NCI-H526 (cell line): ENCODE measurements at places on chromosomes 5 and 9.
A peak's percentile ranks its signal among the peaks of the same experiment; 100 is the strongest.

DNA sequence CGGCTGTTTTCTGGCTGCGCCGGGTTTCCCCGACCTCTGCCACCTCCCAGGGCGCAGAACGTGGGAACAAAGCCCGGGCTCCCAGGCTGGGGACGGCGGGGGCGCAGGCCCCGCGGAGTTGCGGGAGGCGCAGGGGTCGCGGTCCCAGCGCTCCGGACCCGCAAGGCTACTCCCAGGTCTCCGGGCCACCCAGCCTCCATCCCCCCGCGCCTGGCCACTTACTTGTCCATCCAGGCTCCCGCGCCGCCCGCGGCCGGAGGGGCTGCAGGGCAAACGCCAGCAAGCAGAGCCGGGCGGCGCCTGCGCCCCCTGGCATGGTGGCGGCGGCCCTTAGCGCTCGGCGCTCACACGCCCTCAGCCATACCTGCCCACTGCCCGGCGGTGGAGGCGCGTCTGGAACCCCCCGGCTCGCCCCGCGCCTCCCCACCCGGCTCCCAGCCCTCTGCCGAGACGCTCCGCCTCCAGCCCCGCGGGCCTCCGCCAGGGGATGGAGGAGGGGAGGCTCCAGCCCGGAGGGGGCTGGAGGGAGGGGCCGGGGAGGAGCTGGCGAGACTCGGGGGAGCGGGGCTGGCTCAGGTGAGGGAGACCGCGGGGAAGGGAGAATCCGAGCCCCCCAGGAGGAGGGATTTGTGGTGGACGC lies at the start of gene ADAM19:
Gene ADAM19, minus strand, starts transcription at position 395 of the 640 bp plus-strand sequence. Its CDS starts 79 bp downstream, at position 316.
- DNase-seq: peak; percentile 80

GRCh38 chr5:156120777-156121176 lies 206.2 kb upstream of the SGCD start:
- no peak for DNase-seq

- no peak for DNase-seq
Observed at GRCh38 chr9:126813072-126813471, 8.2 kb downstream of the ZBTB43 start.

DNA sequence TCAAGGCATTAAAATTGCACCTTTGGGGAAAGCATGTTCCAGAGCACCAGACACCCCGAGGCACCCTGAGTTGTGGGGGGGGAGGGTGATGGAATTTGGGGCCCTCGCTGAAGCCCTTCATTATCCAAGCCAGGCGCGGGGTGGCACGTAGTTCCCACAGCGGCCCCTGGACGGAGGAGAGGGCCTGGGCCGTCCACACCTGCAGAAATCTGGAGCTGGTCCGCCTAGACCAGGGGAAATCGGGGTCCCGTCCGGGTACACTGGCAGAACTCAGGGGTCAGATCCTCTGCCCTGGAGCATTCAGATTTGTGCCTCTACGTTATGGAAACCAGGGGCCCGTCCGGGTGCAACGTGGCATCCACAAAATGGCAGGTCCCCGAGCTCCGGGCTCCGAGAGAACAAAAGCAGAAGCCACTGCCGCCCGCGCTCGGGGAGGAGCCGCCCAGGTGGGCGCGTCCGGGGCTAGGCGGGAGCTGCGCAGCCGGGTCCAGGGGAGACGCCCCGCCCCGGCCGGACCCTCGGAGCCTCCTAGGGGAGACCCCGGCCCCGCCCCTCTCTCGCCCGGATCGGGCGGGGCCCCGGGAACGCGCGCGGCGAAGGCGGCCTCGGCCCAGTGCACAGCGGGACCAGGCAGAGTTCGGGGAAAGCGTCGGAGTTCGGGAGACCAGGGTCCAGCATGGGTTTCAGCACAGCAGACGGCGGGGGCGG lies at the start of gene PLEKHG4B:
Gene PLEKHG4B, plus strand, starts transcription at position 613 of the 708 bp plus-strand sequence. Its CDS starts 64 bp downstream, at position 677.
- peak; percentile 97 for DNase-seq

- DNase-seq: no peak
Observed at GRCh38 chr5:136018814-136019783, 9.7 kb upstream of the TGFBI start.

GRCh38 chr9:116160676-116161571 lies 7.3 kb downstream of the PAPPA start:
- no peak for DNase-seq

GRCh38 chr5:35781181-35781790 lies 75.4 kb upstream of the IL7R start:
- DNase-seq: no peak

- no peak for DNase-seq
Observed at GRCh38 chr9:107717529-107718314, 228.2 kb upstream of the KLF4 start.

DNA sequence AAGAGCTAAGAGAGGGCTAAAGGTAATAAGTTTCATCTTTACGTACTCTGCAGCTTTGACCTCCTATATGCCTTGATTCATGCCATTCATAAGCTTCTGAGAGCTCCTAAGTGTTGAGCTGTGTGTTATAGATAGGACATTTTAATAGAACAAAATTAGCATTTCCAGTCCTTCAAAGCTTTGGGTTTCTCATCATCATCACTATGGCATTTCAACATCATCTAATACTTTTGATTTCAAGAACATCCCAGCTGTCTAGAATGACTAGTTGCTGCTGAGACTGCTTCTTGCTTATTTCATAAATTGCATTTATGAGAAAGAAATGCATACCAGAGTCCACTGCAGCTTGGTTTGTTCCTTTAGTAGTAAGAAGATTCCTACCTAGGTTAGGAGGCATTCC lies 201.7 kb downstream of the SGCD start:
- DNase-seq: no peak

- no peak for DNase-seq
Observed at GRCh38 chr5:81530919-81531318, 137.0 kb upstream of the ACOT12 start.

DNA sequence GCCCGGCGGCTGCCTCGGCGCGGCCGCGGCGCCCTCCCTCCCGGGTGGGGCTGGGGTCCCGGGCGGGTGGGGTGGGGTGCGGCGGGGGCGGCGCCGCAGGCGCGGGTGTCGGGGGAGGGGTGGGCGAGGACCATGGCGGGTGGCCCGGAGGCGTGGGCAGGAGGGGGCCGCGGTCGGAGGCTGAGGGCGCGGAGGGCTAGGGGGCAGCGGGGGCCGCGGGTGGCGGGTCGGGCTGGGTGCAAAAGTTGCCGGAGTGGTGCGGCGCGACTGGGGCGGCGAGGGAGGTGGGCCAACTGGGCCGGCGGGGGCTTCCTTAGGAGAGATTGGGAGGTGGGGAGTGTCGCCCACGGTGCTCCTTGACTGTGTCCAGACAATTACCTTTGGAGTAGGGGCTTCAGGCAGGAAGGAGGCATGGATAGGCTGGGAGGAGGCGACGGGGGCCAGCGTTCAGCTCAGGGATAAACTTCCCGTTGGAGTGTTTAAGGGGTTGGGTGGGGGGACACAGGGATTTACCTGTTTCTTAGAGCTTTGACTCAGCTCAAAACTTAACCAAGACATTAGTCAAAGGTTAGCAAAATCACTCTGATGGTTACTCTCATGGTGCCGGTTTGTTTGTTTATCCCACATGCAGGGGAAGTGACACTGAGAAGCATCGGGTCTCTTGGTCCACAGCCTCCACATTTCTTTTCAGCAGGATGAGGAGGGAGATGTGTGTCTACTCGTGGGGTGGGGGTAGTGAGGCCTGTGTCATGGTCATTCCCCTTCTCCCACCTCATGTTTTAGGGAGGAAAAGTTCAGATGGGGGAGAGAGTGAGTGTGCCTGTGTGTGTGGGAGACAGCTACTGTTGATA lies 859 bp downstream of the CSNK1G3 start:
- DNase-seq: peak; percentile 10

DNA sequence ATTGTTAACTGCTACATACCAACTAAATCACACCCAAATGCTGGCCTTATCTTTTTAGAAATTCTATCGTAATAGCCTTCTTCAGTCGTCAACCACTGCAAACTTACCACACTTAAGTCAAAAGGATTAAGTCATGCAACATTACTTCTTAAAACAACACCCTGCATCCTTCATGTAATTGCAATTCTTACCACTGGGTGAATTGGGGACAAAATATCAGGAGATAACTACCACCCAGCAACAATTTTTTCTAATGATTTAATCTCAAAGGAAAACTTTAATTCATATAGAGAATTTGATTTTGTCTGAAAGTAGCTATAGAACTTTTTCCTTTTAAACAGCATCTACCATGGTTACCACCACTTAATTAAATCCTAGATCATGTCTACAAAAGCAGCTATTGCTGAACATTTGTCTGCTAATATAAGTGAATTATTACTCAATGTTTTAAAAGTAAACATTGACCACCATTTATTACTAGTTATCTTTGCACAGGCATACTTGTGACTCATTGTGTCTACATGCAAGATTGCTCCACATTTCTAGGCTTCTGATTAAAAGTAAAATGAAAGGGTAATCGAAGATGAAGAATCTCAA lies 10.5 kb downstream of the MLLT3 start:
- peak; percentile 16 for DNase-seq

DNA sequence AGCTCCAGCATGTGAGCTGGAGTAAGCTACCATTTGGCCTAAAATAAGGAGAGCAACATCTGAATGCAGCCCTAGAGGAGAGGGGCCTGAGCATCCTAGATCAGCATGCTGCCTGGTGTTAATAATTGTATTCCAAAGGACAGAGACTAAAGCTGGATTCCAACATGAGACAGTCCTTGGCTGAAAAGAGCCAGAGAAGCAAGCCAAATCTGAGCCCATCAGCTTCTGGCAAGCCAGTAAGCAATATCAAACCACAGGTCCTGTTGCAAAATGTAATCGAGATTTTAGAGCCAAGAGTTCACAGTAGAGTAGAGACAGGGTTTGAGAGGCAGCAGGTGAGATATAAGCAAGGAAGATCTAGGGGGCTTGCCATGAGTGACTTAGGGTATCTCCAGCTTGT lies 42.3 kb upstream of the DMAC1 start:
- no peak for DNase-seq

DNA sequence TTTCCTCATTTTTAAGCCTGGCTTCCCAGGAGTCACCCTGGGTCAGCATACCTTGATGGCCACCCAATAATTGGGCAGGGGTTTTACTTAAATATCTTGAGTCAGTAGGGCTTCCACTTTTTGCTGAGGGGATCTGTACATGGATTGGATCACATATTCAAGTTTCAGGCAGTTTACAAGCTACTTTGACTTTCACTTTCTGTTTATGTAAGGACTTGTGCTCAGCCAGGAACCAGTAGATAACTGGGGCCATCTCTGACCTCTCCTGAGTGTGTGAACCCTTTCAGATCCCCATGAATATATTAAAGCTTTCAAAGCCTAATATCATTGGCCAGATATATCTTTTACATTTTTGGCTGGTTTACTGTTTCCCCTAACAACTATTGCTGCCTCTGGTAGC lies 45.1 kb downstream of the SLCO6A1 start:
- no peak for DNase-seq

DNA sequence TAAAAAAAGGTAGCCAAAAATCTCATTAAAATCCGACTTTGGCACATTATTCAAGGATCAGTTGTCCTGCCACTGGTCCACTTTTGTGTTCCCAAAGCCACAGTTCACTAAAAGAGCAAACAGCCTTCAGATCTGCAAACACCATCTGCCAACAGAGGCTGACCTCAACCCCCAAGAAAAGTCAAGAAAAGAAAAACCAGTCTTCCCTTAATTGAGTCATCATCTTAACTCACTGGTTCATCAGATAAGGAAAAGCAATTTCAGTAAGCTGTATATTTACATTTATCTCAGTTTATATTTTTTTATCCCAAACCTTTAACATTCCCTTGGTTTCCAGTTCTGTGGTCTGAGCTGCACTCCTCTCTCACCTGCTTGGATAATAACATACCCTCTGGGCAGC lies 21.2 kb downstream of the RASEF start:
- DNase-seq: no peak

DNA sequence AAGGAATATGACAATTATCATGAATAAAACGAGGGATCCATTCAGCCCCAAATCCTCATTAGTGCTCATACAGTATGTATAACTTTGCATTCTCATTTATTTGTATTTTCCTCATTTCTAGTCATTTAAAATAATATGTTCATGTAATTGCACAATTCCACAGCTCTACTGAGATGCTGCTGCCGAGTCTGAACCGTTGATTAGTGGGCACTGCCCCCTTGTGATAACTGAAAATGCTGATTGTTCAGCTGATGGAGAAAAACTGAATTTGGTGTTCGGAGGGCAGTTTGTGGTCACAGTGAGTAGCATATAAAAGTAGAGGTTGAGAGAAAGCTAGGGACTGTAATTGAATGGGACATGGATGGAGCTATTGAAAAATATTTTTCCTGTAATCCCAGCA lies 12.2 kb upstream of the GPR151 start:
- DNase-seq: peak; percentile 5

- DNase-seq: no peak
Observed at GRCh38 chr9:125110464-125110863, 32.9 kb downstream of the SCAI start.

- no peak for DNase-seq
Observed at GRCh38 chr5:42612750-42613366, 143.8 kb upstream of the CCDC152 start.

DNA sequence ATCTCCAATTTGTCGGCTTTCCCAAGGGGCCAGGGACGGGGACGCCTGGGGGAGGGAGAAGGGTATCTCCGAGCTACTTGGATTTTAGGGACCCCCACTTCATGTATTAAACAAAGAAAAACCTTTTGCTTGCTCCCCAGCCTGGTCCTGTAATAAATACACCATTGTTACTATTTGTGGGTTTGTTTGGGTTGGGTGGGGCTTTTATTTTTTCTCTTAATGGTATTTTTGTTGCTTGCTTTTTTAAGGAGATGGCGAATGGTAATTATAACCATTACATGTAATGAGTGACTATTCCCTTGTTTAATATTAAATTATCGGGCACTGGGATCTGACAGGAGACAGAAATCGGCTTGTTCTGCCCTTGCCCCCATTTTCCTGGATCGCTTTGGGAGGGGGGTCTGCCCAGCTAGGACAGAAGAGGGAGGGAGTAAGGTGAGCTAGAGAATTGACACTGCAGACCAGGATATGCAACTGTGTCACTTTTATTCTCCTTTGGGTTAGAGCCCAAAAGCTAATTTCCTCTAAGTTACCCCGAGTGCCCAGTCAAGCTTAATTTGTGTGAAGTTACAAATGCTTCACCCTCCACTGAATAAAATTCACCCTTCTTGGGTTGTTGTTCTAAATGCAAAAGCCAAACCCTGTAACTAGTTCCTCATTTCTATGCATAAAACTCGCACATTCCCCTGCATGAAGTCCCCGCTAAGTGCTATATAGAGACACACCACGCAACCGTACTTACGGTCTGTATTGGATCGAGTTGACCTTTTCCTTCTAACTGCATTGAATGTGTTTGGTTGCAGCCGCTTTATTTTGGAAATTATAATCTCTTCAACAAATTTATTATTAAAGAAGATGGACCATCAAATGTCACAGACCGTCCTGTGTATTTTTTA lies 1.6 kb upstream of the ZNF608 start:
- DNase-seq: no peak

DNA sequence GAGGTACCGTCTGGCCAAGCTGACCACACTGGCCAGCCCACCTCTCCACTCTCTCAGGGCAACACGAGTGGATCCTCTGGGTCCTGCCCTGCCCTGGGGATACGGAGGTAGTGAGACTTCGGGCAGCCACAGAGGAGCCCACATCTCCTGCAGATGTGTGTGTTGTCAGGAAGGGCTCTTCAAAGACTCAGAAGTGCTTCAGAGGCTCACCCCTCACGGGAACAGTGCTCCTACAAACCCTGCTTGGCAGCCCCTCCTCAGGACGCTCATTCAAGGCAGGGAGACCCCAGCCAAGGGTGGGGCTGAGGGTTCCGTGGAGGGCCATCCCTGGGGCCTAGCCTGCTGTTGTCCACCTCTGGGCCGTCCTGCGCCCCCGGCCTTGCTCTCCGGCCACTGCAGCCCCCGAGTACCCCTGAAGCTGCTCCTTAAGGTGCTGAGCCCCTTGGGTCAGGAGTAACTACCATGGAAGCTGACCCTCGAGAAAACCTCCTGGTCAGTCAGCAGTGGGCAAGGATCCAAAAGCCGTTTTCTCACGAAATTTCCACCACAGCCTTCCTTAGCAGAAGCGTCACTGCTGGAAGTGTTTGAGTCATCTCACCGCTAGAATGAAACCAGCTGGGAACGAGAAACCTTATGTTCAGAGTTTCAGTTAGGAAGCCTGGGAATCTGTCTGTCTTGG lies 23.2 kb upstream of the LRRC14B start:
- no peak for DNase-seq
